ENCODE measurements at places on chromosomes 13 and 19.

DNA sequence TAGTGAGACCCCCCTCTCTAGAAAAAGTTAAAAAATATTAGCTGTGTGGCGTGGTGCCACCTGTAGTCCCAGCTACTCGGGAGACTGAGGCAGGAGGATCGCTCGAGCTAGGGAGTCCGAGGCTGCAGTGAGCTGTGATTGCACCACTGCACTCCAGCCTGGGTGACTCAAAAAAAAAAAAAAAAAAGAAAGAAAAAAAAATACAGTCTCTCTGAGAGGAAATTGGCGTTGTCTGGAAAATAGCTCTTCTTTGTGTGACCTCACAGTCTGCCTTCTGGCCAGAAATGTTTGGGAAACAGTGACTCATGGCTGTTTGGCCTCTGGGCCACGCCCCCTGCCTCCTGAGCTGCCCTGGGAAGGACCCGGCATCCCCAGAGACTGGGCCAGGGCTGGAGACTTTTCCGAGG, 10.7 kb downstream of the MARCHF2 start:
- DNase-seq = no peak

GRCh38 chr19:58296104-58296503, 9.1 kb upstream of the ERVK3-1 start:
- DNase-seq = no peak

DNA sequence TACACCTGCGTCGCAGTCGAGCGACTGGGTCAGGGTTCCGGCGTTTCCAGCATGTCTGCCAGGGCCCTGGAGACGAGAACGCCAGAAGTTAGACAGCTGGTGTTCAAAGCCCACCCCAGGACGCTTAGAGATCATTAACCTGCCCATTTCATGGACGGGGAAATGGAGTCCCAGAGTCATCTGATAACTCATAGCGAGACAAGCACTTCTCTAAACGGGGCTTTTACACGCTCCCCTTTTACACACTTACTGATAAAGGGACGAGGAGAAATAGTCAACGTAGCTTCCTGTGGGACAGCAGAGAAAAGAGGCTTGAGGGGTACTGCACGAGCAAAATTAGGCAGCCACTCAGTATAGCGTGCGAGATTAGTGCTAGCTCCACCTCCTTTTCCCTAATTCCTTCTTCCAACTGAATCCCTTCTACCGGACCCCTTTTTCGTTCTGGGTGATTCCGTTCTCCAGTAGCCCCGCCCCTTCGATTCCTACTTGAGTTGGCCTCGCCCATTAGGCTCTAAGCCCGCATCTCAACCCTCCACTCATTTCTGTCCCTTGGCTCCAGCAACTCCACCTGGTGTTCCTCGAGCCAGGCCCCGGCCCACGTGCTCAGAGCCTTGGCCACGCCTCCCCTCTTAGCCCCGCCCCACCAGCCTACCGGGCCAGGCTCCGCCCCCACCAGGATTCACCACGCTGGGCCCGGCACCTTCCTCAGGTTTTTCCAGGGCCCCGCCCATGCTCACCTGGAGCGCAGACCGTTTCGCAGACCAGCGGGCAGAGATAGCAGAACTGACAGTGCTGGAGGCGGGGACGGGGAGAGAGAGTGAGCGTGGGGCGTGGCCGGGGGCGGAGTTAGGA, 3.7 kb downstream of the HRC start:
- DNase-seq = no peak

GRCh38 chr13:87398047-87398446, 273.1 kb upstream of the SLITRK5 start:
- DNase-seq = no peak

- no peak for DNase-seq
Observed at GRCh38 chr13:105445796-105446195, 1089.7 kb downstream of the EFNB2 start.

GRCh38 chr19:18090545-18091216, 3.9 kb upstream of the IL12RB1 start:
- DNase-seq = no peak

- DNase-seq = no peak
Observed at GRCh38 chr19:30935146-30935545, 414.1 kb downstream of the TSHZ3 start.

DNA sequence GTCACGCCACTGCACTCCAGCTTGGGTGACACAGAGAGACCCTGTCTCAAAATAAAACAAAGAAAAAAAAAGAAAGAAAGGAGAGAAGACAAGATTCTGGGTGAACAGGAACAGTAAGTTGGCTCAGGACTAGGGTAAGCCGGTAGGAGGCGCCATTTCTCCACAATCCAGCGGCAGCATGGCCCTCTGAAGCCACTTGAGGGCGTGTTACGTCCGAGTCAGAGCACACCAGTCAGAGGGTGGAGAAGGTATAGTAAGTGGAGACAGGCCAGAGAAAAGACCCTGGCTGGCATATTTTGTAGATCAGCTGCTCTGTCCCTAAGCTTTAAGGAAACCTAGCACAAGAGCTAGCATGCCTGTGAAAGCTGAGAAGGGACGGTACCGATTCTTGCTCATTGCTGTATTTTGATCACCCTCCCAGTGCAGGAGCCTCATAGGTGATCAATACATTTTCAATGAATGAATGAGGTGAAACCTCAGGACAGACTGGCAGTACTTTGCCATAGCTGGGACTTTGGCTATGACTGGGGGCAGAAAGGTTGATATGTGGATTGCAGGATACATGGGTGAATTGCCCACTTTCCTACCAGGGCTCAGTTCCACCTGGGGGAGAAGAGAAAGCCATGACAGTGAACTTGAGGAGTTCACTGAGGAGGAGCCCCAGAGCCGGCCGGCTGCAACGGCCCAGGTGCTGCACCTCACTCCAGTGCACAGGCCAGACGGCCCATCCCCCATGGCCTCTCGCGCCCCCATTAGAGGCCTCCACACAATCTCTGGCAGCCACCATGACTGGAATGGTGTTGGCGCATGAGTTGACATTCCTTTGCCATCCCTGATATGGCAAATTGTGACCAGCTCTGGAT, 23.5 kb downstream of the POU2F2 start:
- peak; percentile 86 for DNase-seq

- DNase-seq = no peak
Observed at GRCh38 chr13:111210544-111211469, 95.7 kb downstream of the ARHGEF7 start.

GRCh38 chr13:32261567-32261966, 53.6 kb downstream of the ZAR1L start:
- DNase-seq = no peak

- no peak for DNase-seq
Observed at GRCh38 chr13:36917311-36917710, 2.7 kb downstream of the SMAD9 start.

DNA sequence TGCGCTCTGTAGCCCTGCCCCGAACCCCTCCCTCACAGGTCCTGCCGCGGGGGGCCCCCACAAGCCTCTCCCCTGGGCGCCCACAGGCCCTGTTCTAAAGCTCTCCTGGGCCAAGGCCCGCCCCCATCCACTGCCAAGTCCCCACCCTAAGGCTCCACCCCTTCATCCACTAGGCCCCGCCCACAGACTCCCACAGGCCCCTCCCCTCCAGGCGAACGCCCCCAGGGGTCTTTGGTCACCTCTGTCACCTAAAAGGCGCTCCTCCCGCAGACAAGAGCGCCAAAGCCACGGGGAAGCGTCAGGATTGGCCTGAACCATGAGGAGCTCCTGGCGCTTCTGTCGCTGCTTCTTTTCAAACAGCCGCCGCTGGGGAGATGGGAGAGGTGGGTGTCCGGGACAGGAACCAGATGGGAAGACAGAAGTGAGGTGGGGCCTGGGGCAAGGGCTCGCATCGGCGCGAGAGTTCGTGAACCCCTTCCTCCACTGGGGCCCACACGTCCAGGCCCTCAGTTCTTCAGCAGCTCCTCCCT, 2.3 kb downstream of the TULP2 start:
- no peak for DNase-seq

DNA sequence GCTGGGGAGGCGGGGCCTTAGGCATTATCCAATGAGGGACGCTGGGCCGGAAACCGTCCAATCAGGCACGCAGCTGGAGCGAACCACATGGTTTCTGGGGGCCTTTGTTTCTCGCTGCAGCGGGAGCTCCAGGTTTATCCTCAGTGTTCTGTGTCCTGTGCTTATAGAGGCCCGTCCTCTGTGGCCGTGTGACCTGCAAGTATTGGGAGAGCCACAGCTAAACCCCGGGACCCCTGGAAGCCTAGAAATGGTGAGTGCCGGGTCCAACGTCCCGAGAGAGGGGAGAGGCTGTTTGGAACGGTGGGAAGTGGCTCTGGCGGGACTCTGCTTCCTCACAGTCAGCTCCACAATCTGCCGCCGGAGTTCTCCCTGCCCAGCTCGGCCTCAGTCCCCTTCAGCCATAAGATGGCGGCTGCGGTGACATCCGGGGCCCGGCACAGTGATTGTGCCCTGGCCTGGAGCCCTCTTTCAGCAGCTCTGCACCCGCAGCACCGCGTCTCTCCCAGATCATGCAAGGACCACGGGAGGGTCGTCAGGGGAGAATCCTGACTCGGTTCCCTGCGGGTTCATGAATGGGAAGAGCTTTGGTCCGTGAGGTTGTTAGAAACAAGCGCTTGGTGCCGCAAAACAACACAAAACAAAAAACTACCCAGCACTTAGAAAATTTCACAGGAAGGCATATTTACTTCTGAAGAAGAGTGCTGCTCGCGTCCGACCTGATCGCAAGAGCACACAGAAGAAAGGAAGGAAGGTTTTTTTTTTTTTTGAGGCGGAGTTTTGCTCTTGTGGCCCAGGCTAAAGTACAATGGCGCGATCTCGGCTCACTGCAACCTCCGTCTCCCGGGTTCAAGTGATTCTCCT, at the start of gene ZNF253:
Gene ZNF253, plus strand, starts transcription at position 133 of the 861 bp plus-strand sequence. Its CDS starts 115 bp downstream, at position 248.
- DNase-seq = peak; percentile 95

- DNase-seq = no peak
Observed at GRCh38 chr19:8148410-8149260, 757 bp downstream of the FBN3 start.

DNA sequence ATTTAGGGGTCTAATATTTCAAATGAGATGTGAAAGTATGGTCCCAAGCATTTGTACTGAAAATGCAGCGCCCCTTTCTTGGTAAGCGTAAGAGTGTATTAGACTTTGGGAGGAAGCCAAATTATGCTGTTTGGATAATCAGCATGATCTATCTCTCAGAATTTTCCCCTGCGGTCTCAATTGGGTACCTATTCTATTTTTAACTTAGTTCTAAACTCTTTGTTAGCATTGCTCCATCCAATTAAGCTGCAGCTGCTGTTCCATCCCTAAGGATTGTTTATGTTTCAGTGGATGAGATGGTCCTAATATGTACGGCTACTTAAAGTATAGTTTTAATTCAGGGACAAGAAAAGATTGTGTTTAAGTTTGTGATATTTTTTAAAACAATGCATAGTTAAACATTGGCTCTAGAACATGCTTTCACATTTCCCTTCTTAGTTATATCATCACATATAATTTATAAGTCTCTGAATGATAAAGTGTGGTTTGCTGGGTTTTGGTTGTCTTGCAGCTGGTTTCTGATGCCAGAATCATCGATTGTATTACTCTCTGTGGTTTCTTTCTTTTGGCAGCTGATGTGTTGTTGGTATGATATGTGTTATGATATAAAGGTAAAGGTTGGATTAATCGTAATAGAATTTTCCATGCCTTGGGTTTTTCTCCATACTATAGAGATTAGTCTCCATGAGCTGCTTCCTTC, 15.0 kb downstream of the POLR1D start:
- DNase-seq = no peak

- DNase-seq = no peak
Observed at GRCh38 chr13:111241862-111242261, 78.6 kb upstream of the TEX29 start.

DNA sequence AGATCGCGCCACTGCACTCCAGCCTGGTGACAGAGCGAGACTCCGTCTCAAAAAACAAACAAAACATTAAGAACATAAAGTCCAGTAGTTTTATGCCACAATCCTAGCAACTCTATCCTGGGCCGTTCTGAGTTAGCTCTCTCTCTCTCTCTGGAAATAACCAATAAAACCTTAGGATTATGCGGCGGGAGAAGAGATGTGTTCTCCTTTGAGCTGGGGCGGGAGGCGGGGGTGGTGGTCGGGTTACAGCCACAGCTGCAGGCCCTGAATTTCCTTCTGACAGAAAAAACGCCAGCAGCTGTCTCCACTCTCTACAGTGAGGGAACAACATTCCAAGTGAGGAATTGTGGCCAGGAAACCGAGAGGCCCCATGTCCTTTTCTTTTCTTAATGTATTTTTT, 9.1 kb upstream of the PNMA8A start:
- DNase-seq = no peak

GRCh38 chr13:46211483-46212351, at the start of gene LRRC63:
Gene LRRC63, plus strand, starts transcription at chr13:46211928. Its CDS starts 1,107 bp downstream, at chr13:46213035.
- peak; percentile 72 for DNase-seq

DNA sequence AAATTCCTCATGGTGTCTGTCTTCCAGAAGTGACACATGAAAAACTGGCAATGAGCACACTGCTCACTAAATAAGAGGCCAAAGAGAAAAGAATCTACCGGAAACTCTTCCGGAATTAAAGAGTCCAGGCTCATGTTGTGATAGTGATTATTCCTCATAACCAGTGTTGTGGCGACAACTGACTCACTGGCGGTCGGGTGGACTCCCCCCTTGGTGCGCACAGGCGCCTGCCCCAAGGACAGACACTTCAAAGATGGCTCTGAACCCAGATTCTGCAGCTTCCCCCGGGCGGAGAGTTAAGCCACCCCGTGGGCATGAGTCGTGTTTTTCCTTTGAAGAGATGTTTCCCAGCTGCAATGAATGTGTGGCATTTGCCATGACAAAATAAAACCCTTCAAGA, 10.3 kb downstream of the IL17D start:
- no peak for DNase-seq

GRCh38 chr19:48553676-48554384, 1.9 kb downstream of the SULT2B1 start:
- no peak for DNase-seq

DNA sequence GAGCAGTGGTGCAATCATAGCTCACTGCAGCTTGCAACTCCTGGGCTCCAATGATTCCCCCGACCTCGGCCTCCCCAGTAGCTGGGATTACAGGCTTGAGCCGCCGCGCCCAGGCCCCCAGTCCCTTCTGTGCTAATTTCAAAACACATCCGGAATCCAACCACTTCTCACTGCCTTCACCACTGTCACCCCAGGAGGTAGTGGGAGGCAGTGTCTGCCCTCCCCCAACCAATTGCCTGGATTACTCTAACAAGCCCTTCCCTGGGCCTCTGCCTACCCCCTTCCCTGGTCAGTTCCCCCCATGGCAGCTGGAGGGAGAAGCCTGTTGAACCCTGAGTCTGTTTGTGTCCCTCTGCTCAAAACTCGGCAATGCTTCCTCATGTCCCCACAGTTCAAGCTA, 2.3 kb downstream of the PRAM1 start:
- DNase-seq = no peak

GRCh38 chr13:89755729-89756492, 1591.6 kb upstream of the MIR17HG start:
- no peak for DNase-seq

GRCh38 chr13:29733147-29733611, 117.2 kb downstream of the UBL3 start:
- DNase-seq = no peak

DNA sequence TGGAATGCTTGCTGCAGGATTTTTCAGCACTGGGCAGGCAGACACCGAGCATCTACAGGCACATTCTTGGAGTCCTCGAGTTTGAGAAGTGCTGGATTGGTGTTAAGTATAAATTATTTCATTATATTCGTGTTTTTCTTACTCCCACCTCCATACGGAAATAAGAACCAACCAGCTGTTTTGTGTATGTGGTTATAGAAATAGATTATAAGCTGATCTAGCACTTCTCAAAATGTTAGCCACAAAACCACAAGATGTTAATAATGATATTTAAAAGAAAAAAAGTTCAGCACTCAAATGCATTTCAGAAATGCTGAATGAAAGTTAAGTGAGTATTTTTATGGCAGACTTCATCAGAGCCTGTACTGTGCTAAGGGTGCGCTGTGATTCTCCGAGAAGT, 24.0 kb upstream of the TEX29 start:
- DNase-seq = no peak

- DNase-seq = no peak
Observed at GRCh38 chr13:74040200-74040599, 94.0 kb downstream of the KLF12 start.

GRCh38 chr13:81080911-81081454, 740.1 kb upstream of the SPRY2 start:
- no peak for DNase-seq

All from activated CD4-positive, alpha-beta T cell treated with anti-CD3 and anti-CD28 coated beads for 24 hours (primary cell).